ENCODE measurements at places on chromosomes 13 and 19. TPM values are rescaled to one million over a fixed set of nuclear protein-coding genes. Genes with fewer than 3 reads are reported as not detected.
A peak's percentile ranks its signal among the peaks of the same experiment; 100 is the strongest.

FPR1 gene
- total RNA-seq, result not detected

ATP4A gene
- total RNA-seq, result not detected

TMEM238 gene
- 23.0 TPM for total RNA-seq

TMEM38A gene
- 0.87 TPM for total RNA-seq

PRODH2 gene
- not detected for total RNA-seq

- H3K27me3 ChIP-seq, result peaks cover 83% of the 10 kb centered on the region
- H3K4me3 ChIP-seq, result no peak within 1 kb of the TSS
- H3K4me1 ChIP-seq, result peaks cover 21% of the 10 kb centered on the region
- no peak for DNase-seq
- H3K27ac ChIP-seq, result peak within 1 kb of the TSS; percentile 14
- peaks cover 5% of the 10 kb centered on the region for H3K36me3 ChIP-seq
Measured at GRCh38 chr19:18790566-18791314, at the start of gene COMP. Gene COMP, minus strand, starts transcription at chr19:18791305. Its CDS starts 36 bp downstream, at chr19:18791269.

- peak overlapping the region; percentile 78 for H3K27ac ChIP-seq
- H3K4me1 ChIP-seq, result peaks cover 59% of the 10 kb centered on the region
- H3K36me3 ChIP-seq, result peaks cover 70% of the 10 kb centered on the region
- no peak for DNase-seq
- H3K27me3 ChIP-seq, result no peaks in the 10 kb centered on the region
- H3K4me3 ChIP-seq, result no peak overlapping the region
Measured at GRCh38 chr19:49491804-49492572, 4.2 kb upstream of the RPS11 start.

- H3K36me3 ChIP-seq, result no peaks in the 10 kb centered on the region
- H3K4me1 ChIP-seq, result no peaks in the 10 kb centered on the region
- no peak overlapping the region for H3K27ac ChIP-seq
- H3K4me3 ChIP-seq, result no peak overlapping the region
Measured at GRCh38 chr13:59176775-59177174, 987.0 kb downstream of the DIAPH3 start.

GRCh38 chr19:54114340-54115108 is 933 bp downstream of the TFPT start:
- peak; percentile 87 for DNase-seq
- H3K4me3 ChIP-seq, result peak overlapping the region; percentile 93
- no peaks in the 10 kb centered on the region for H3K27me3 ChIP-seq
- peak overlapping the region; percentile 96 for H3K27ac ChIP-seq
- peaks cover 34% of the 10 kb centered on the region for H3K4me1 ChIP-seq

DNA sequence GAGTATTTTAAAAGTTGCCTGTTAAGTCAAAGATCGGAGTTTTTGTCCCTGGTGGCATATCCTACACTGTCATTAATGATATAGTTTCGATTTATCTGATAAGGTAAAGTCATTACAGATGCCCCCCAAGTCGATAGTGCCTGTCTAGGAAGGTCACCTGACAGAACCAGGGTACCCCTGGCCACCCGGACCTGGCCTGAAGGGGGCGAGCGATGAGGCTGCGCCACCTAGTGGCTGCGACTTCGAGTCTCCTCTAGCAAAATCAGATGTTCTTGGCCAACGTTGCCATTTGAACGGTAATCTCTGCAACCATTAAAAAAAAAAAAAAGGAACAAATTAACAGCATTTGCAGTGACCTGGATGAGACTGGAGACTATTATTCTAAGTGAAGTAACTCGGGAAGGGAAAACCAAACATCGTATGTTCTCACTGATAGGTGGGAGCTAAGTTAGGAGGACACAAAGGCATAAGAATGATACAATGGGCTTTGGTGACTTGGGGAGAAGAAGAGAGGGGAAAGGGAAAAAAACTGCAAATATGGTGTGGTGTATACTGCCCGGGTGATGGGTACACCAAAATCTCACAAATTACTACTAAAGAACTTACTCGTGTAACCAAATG is 565.1 kb downstream of the LIG4 start:
- H3K36me3 ChIP-seq, result no peaks in the 10 kb centered on the region
- no peaks in the 10 kb centered on the region for H3K27me3 ChIP-seq
- H3K4me1 ChIP-seq, result no peaks in the 10 kb centered on the region

- H3K27me3 ChIP-seq, result no peaks in the 10 kb centered on the region
- DNase-seq, result no peak
- H3K27ac ChIP-seq, result peak overlapping the region; percentile 89
- H3K36me3 ChIP-seq, result peaks cover 3% of the 10 kb centered on the region
Measured at GRCh38 chr19:1653300-1653628, 849 bp upstream of the TCF3 start.

GRCh38 chr19:43743059-43743458 is 11.7 kb downstream of the SMG9 start:
- no peak overlapping the region for H3K4me3 ChIP-seq
- no peaks in the 10 kb centered on the region for H3K27me3 ChIP-seq
- H3K36me3 ChIP-seq, result peaks cover 58% of the 10 kb centered on the region
- no peak for DNase-seq
- H3K27ac ChIP-seq, result no peak overlapping the region

DNA sequence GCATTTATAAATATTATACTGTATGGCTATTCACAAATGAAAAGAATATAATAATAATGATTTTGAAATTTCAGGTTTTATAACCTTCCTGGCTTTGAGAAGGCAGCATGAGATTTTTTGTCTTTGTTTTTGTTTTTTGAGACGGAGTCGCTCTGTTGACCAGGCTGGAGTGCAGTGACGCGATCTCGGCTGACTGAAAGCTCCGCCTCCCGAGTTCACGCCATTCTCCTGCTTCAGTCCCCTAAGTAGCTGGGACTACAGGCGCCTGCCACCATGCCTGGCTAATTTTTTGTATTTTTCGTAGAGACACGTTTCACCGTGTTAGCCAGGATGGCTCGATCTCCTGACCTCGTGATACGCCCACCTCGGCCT is 64.1 kb downstream of the ZNF429 start:
- H3K4me1 ChIP-seq, result no peaks in the 10 kb centered on the region
- peaks cover 16% of the 10 kb centered on the region for H3K36me3 ChIP-seq
- peak; percentile 56 for DNase-seq
- H3K4me3 ChIP-seq, result peak overlapping the region; percentile 84

DNA sequence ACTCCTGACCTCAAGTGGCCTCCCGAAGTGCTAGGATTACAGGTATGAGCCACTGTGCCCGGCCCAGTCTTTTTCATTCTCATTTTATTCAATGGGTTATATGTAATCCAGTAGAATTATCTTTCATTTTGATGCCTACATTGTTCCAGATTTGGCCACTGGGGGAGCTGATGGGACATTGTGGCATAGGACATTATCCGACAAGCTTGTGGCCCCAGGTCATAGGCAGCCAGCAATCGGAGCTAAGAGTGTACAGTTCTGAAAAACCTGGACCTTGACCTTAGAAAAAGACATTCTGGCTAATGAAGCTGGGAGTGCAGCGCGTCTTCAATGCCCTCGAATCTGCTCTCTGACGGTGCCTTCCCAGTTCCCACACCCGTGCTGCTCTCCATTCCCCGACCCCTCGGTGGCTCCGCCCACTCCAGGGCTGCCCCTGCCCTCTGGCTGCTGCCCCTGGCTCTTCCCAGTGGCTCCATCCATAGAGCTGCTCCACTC is 108.7 kb downstream of the TEX29 start:
- H3K4me1 ChIP-seq, result no peaks in the 10 kb centered on the region
- H3K36me3 ChIP-seq, result no peaks in the 10 kb centered on the region
- peak; percentile 53 for DNase-seq
- no peak overlapping the region for H3K4me3 ChIP-seq
- H3K27me3 ChIP-seq, result peaks cover 19% of the 10 kb centered on the region
- H3K27ac ChIP-seq, result no peak overlapping the region

GRCh38 chr13:37869756-37870488 is at the start of gene TRPC4:
Gene TRPC4, minus strand, starts transcription at chr13:37869772. Its CDS starts 86,439 bp downstream, at chr13:37783333.
- no peaks in the 10 kb centered on the region for H3K4me1 ChIP-seq
- H3K27me3 ChIP-seq, result peaks cover 31% of the 10 kb centered on the region
- no peak within 1 kb of the TSS for H3K4me3 ChIP-seq
- no peak within 1 kb of the TSS for H3K27ac ChIP-seq
- DNase-seq, result no peak

- peaks cover 82% of the 10 kb centered on the region for H3K4me1 ChIP-seq
- H3K4me3 ChIP-seq, result no peak overlapping the region
- peaks cover 20% of the 10 kb centered on the region for H3K36me3 ChIP-seq
- no peaks in the 10 kb centered on the region for H3K27me3 ChIP-seq
- no peak for DNase-seq
- no peak overlapping the region for H3K27ac ChIP-seq
Measured at GRCh38 chr19:38663156-38663651, 15.8 kb downstream of the ACTN4 start.

GRCh38 chr13:73622381-73622780 is 511.8 kb downstream of the KLF12 start:
- H3K27ac ChIP-seq, result no peak overlapping the region

- H3K4me3 ChIP-seq, result no peak overlapping the region
- peaks cover 23% of the 10 kb centered on the region for H3K36me3 ChIP-seq
- no peak for DNase-seq
Measured at GRCh38 chr19:51921949-51922348, 5.3 kb upstream of the ZNF613 start.

DNA sequence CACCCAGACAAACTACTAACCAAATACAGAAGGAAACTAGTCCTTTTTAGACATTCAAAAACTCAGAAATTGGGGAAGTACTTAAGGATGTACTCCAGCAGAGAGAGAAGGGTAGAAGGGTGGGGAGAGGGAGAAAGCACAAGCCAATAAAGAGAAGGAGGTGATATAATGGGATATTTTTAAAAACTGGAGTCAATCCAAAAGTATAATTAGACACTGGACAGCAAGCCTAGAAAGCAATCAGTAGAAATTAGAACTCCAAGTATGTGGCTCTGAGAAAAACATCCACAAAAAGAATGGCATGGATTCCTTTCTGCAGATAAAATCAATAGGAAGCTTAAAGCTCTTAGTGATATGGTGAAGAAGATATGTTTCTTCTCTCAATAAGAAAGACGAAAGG is 55.8 kb downstream of the PEPD start:
- H3K4me1 ChIP-seq, result peaks cover 3% of the 10 kb centered on the region
- no peaks in the 10 kb centered on the region for H3K27me3 ChIP-seq
- no peak for DNase-seq
- H3K27ac ChIP-seq, result no peak overlapping the region
- H3K36me3 ChIP-seq, result no peaks in the 10 kb centered on the region
- no peak overlapping the region for H3K4me3 ChIP-seq

DNA sequence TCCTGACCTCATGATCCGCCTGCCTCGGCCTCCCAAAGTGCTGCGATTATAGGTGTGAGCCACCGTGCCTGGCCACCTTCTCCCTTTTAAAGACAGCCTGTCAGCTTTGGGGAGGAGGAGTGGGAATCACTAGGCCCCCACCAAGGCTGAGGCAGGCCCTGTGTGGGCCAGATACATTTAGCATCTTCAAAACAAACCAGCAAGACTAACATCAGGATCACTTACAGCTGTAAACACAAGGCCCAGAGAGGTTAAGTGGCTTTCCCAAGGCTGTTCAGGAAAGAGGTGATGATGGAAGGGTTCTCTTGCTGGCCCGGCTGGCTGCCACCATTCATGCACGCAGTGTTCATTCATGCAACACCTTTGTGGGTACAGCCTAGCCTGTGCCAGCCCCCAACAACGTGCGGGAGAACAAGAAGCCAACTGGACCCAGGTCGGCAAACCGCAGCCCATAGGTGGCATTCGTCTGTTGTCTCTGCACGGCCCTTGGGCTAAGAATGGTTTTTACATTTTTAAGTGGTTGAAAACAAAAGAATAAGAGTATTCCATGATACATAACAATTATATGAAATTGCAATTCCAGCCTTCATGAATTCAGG is 23.0 kb downstream of the IER2 start:
- H3K27me3 ChIP-seq, result no peaks in the 10 kb centered on the region
- DNase-seq, result no peak
- H3K36me3 ChIP-seq, result no peaks in the 10 kb centered on the region
- peaks cover 48% of the 10 kb centered on the region for H3K4me1 ChIP-seq
- H3K4me3 ChIP-seq, result peak overlapping the region; percentile 71

DNA sequence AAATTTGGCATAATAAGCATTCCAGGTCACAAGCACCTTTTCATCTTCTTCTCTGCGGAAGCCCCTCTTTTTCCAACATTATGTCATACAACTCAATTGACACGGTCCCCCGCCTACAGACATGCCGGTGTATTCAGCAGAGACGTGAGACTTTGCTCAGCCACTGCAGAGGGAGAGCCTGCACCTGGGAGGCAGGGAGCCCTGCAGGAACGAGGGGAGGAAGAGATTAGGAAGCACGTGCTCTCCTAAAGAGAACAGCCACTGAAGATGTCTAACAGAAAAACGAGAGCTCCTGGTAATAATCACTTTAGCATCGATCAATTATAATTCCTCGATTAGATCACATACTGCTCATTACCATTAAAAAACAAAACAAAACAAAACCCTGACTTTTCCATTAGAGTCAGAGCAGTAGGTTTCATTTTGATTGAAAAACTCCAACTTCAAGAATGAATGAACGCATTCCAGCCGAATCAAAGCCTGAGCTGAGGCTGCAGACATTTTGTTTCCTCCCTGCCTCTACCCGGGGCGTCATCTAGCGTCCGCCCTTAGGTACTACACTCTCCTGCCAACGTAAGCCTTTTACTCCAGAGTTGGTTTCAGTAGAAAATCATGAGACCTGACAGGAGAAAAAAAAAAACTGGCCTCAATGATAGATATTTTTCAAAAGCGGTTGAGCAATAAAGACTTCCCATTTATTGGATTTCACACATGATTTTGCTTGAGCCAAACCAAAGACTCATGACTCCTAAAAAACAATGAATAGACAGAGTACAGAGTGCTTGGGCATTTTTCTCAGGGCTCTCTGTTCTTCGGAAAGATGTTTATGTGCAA is 194.5 kb downstream of the KATNAL1 start:
- no peaks in the 10 kb centered on the region for H3K36me3 ChIP-seq
- H3K4me1 ChIP-seq, result peaks cover 22% of the 10 kb centered on the region
- H3K27me3 ChIP-seq, result peaks cover 2% of the 10 kb centered on the region
- peak overlapping the region; percentile 28 for H3K27ac ChIP-seq
- H3K4me3 ChIP-seq, result peak overlapping the region; percentile 49

DNA sequence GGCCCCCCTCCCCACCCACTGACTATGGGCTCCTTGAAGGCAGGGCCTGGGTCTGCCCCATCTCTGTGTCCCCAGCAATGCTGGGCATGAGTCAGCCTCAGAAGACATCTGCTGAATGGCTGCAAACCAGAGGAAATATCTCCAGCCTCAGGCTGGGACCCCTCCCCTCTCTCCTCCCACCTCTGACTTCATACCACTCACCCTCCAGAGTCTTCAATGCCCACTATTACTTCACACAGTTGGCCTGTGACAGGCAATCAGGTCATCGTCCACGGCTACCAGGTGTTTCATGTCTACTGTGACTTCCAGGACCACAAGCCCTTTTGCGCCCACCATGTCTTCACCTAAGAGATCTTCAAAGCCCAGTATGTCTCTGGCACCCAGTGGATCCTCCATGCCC is at the start of gene SRRM5:
Gene SRRM5, plus strand, starts transcription at position 301 of the 400 bp plus-strand sequence. Its CDS starts 34 bp downstream, at position 335.
- no peaks in the 10 kb centered on the region for H3K27me3 ChIP-seq
- no peak for DNase-seq
- H3K36me3 ChIP-seq, result peaks cover 8% of the 10 kb centered on the region

DNA sequence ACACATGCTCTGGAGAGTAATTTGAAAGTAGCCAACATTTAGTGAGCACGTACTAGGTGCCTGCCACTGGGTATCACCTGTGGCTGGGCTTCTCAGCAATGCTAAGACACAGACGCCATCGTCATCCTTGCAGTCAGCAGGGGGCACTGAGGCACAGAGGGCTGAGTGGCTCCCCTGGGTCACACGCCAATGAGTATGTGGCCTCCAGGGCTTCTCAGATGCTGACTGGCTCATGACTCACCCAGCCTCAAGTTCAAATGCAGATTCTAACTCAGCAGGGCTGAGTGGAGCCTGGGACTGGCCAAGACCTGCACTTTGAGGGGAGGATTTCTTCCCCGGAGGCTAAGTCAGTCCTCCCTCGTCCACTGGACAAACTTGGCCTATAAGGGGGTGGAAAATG is 115.1 kb upstream of the CACNA1A start:
- no peaks in the 10 kb centered on the region for H3K4me1 ChIP-seq
- H3K36me3 ChIP-seq, result no peaks in the 10 kb centered on the region
- DNase-seq, result no peak
- H3K4me3 ChIP-seq, result no peak overlapping the region

Data from activated CD8-positive, alpha-beta memory T cell treated with anti-CD3 and anti-CD28 coated beads, Interleukin-2, amount 10 ng/mL, durations not matched to agents 7 days and 5 days (primary cell).